ENCODE measurements at places on chromosomes 5 and 9.

DNA sequence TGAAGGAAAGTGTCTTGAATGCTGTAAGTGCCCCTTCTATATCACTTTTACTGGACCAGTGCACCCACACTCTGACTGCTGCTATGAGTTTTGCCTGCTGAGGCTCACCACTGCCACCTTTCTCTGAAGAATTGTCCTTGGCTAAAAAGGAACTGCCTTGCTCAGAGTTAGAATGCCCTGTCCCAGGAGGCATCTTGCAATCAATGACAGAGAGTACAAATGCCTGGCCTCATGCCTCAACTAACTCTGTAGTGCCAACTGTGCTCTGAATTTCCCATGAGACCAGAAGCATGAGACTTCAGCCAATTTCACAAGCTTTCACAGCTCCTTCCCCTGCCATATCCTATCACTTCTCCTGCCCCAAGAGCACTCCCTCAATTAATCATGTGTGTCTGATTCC is 569.7 kb downstream of the ZNF608 start:
- DNase-seq = no peak

- DNase-seq = no peak
These were observed 42.3 kb downstream of the COL23A1 start for GRCh38 chr5:178547753-178548415.

- no peak for DNase-seq
These were observed 18.5 kb upstream of the SLC24A2 start for GRCh38 chr9:19807182-19807892.

GRCh38 chr5:133981714-133982113 is 13.3 kb upstream of the C5orf15 start:
- no peak for DNase-seq

DNA sequence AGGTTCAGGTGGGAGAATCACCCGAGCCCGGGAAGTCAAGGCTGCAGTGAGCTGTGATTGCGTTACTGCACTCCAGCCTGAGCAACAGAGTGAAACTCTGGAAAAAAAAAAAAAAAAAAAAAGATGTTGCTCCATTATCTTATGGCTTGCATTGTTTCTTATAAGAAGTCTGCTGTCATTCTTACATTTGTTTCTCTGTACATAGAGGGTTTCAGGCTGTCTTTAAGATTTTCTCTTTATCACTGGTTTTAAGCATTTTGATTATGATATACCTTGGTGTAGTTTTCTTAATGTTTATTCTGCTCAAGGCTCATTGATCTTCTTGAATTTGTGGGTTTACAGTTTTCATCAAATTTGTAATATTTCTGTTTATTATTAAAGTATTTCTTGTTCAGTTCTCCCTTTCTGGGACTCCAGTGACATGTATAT is 35.2 kb downstream of the MVB12B start:
- DNase-seq = no peak

DNA sequence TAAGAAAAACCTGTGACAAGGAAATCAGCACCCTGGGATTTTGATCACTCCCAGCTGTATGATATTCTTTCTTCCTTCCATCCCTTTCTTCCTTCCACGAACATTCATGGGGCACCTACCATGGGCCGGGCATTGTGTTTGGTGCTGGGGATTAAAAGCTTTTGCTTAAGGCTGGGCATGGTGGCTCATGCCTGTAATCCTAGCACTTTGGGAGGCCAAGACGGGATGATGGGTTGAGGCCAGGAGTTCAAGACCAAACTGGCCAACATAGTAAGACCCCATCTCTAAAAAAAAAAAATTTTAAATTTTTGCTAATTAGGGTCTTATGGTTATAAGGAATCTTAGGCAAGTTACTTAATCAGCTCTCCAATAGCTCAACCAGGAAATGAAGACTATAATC is 48.5 kb upstream of the CLINT1 start:
- DNase-seq = no peak
